ENCODE measurements at places on chromosomes 2 and 18.

GRCh38 chr2:238129166-238130010 lies 9.1 kb upstream of the KLHL30 start:
- no peak for DNase-seq

DNA sequence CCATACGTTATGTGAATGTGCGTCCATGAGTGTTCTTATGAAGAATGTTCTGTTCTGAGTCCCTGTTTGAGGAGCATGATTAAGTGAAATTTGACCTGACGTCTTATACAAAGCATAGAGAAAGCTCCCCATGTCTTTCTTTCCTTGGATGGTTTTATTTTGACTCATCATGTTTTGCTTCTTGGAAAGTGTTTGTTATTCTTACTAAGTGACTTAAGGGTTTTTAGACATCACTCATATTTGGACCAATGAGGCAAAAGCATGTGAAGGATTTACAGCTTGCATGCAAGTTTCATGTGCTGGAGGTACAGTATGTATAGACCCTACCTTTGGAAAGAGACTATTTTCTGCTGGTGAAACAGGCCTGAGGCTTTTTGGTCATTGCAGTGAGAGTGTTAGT lies 33.5 kb upstream of the ZEB2 start:
- DNase-seq: peak; percentile 98

DNA sequence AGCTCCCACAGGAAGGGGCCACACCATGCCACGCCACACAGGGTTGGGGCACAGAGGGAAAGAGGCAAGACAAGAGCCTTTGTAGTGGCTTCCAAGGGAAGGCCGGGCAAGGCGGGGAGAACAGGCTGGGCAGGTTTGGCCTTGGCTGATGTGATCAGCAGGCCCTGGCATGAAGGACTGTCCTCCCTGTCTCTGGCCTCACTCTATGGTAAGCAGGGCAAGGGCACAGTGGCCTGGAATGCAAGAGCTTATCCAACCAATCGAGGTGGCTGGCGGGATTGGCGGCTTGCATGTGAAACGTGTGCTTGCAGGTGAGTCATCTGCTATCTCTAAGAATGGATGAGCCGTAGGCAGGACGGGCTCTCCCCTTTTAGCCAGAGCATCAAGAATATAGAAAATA lies 6.4 kb upstream of the ATP9B start:
- DNase-seq: no peak

DNA sequence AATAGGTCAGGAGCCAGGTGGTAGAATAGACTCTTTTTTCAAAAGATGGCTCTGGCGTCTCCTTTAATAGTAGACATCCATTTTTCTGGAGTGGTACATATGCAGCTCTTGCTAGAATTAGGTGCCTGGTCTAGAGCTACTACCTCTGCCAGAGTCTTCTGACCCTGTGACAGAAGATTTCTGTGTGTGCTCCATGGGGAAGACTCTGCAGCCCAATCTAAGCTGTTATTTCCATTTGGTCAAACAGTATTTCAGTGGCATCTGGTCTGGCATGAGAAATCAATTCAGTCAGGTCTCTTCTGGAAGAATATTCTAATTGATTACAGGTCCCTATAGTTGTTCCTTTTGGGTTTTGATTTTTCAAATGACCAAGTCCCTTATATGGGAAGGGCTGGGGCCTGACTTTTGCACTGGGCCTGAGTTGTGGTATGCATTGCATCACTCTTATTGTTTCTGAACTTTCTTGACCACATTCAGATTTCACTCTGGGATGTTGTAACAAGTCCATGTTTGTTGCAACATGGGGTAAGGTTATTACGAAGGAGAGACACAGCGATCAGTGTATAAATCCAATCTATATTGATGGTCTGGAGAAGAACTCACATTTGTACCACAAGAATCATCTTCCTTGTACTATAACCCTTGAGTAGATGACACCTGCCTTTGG lies 12.1 kb downstream of the MXD1 start:
- peak; percentile 90 for DNase-seq

- no peak for DNase-seq
Measured at GRCh38 chr2:45330108-45330507, 281.0 kb downstream of the SRBD1 start.

DNA sequence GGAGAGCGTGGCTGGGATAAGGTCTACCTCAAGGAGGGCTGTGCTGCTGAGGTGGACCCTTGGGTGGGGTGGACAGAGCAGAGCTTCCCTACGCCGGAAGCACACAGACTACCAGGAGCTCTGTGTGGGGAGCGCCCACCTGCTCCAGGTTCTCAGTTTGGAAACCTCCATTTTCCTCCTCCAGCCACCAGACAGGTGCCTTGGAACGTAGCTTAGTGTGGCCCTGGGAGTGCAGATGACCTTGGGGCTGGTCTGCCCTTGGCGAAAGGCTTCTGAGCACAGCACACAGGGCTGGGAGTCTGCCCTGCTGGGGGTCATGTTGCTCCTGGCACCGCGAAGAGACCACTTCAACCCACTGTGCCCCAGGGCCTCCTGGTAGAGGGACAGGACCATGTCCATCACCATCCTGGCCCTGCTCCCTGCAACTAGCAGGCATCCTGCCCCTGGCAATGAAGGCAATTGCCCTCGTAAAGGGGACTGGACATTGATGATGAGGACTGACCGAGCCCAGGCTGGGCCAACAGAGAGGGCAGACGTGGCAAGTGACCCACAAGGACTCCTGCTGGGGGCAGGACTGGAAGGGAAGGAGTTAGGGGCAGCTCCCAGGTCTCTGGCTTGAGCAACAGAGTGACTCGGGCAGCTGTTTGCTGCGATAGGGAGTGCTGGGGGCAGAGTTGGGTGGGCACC lies 214.7 kb downstream of the CYP26B1 start:
- DNase-seq: no peak
